Stimulated activated CD4-positive, alpha-beta T cell treated with anti-CD3 and anti-CD28 coated beads, Interleukin-1b, Interleukin-23, amount 100 ng/mL, for 48 hours (primary cell): ENCODE measurements at places on chromosomes 4 and X.

DNA sequence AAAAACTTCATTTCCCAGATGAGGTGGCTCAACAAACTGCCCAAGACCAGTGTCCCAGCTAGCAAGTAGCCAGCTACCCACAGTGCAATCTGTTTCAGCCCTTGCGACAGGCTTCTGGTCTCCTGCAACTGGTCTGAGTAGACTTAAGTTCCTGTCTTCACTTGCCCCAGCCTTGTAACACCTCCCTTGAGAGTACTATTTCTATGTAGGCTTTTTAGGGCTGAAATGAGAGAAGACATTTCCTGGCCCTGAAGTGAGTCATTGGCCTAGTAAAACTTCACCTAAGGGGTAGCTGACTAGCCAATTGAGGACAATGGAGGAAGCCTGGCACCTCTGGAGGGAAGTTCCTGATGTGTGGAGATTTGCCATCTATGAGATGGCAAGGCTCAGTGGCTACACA, 80.1 kb upstream of the STIM2 start:
- no peak for DNase-seq

DNA sequence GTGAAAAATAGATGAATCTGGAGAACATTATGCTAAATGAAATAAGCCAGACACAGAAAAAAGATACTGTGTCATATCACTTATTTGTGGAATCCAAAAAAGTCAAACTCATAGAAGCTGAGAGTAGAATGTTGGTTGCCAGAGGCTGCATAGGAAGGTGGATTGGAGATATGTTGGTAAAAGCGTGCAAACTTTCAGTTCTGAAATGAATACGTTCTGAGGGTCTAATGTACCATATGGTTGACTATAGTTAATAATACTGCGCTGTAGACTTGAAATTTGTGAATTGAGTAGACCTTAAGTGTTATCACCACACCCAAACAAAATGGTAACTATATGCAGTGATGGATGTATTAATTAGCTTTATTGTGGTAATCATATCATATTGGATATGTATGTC, 45.0 kb upstream of the UPRT start:
- no peak for DNase-seq

DNA sequence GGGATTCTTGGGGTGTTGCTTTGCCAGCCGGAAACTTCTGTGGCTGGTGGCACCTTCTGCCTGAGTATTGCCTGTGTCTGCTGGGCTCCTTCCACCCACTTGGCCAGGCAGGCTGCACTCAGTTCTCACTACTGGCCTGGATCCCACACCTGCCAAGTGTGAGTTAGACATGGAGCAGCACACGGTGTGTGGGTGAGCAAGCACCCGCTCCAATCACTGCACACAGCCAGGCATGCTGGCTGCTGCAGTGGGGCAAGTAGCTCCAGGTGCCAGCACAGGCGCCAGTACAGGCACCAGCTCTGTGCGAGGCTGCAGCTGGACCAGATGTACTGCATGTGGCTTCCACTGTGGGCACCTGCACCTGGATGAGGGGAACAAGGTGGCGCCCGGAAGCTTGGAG, 23.9 kb downstream of the DCUN1D4 start:
- DNase-seq, result no peak

DNA sequence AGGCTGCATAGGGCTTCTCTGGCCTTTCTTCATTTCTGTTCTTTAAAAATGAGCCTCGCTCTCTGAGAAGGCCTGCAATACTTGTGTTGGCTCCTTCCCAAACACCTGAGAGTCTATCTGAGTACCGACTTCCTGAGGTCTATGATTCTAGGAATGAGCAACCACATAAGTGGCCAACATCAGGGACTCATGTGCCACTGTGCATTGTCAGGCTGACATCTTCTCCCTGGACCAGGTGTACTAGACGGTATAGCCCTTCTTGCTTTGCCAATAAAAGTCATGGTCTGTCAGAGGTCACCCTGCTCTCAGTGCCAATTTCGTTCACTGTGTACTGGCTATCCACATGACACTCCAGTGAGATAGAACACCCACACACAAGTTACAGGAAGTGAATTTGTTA, 67.4 kb upstream of the EPHA5 start:
- no peak for DNase-seq

GRCh38 chr4:100422894-100423293, 94.9 kb downstream of the EMCN start:
- no peak for DNase-seq

GRCh38 chrX:57528670-57529255, 63.0 kb upstream of the ZXDB start:
- no peak for DNase-seq

DNA sequence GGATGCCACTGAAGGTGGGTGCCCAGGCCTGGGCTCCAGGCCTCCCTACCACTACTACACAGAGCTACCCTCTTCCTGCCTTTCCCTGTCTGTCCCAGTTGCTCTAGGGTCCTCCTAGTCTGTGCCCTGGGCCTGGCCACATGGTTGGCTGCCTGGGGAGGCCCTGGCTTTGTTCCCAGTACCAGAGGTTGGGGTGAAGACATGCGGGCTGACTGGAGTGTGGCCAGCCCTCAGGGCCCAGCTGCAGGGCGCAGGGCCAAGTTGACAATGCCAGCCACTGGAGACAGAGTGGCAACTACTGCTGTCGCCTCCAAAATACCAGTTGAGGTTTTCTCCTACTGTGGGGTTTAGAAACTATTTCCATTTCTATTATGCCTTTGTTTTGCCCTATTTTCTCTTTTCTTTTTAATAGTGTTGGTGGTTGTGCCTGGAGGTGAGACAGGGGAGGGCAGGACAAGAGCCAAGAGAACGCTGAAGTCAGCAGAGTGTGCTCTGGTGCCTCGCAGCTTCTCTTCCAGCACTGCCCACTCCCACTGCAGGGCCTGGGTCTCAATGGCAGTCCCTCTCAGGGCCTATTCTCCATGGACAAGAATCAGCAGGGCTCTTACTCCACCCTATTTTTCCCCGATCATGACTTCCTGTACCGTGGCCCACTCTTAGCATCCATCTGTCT, 32.2 kb upstream of the XPNPEP2 start:
- no peak for DNase-seq

DNA sequence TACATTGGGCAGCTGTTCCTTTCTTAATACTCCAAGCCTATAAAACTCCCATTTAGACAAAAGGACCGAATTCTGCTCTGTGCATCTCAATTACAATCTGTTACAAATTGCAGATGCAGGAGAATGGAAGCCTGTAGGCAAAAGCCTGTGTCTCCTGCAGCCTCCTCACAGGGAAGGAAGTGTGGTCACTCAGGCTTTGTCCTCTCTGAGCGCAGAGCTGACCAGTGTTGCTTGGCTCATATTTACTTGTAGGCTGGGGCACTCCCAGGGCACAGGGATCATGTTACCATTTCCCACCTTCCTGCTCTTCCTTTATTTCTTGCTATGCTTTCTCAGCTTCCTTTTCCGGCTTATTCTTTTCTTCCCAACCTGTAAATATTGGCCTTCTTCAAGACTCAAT, 15.7 kb downstream of the SUPT20HL2 start:
- DNase-seq, result no peak

GRCh38 chr4:77776182-77777134, 42.7 kb downstream of the CNOT6L start:
- DNase-seq, result no peak

GRCh38 chr4:1008840-1009541, 2.4 kb upstream of the FGFRL1 start:
- DNase-seq, result peak; percentile 26

- peak; percentile 28 for DNase-seq
These were observed at the start of gene ABCG2 for GRCh38 chr4:88158489-88159228. Gene ABCG2, minus strand, starts transcription at chr4:88158639. Its CDS starts 18,644 bp downstream, at chr4:88139995.

DNA sequence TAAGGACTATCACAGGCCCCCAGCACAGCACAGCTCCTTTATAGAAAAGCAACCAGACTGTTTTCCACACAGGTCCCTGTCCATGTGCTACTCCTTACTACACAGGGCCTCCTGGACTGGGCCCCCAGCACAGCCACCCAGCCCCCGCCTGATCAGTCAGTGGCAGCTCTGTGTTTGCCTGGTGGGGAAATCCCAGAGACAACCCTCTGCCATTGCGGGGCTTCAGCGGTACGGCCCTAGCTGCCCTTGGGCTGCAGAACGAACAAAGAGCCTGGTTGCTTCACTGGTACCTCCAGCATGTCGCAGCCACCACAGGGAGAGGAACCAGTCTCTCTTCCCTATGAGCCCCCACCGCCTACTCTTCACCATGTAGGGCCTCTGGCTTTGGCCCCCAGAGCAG, 30.7 kb downstream of the CBR4 start:
- no peak for DNase-seq

- no peak for DNase-seq
These were observed 108.6 kb downstream of the DHX15 start for GRCh38 chr4:24475756-24476155.

DNA sequence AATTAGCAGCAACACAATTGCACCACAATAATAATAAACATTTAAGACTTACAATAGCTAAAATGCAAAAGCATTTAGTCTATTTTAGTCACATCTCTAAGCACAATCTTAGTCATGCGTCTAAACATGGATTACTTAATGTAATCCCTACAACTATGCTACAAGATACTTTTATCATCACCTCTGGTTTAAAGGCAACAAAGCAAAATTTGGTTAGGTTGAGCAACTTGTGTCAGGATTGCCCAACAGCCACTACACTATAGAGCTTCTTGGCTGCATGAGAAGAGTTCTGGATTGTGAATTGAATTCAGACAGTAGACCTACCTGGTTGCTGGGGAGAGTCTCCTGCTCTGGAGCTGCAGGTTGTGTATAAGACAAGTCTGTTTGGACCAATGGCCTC, 146.5 kb upstream of the PUDP start:
- no peak for DNase-seq

GRCh38 chr4:38819569-38819968, 15.0 kb upstream of the TLR1 start:
- DNase-seq, result no peak

- no peak for DNase-seq
These were observed 219.4 kb upstream of the ZC4H2 start for GRCh38 chrX:65195621-65196020.

DNA sequence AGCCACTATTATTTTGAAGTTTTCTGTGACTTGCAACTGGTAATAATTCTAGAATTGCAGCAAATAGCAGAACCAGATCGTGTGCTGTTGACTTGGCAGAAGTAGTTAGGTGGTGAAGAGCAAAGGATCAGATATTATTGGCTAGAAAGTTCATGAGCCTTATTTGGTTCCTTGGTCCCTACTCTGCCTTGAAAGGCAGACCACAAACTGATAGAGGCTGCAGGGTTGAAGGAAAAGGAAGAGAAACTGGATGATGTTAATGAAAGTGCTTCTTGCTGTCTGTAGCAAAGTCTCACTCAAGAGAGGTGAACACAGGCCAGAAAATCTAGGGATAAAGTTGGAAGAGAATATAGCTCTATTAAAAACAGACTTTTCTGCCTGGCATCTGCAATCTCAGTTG, 41.2 kb upstream of the RNF150 start:
- no peak for DNase-seq

GRCh38 chr4:5460106-5460801, 248.1 kb downstream of the EVC2 start:
- no peak for DNase-seq

- peak; percentile 77 for DNase-seq
These were observed 64.6 kb upstream of the ENPP6 start for GRCh38 chr4:184282251-184282713.

DNA sequence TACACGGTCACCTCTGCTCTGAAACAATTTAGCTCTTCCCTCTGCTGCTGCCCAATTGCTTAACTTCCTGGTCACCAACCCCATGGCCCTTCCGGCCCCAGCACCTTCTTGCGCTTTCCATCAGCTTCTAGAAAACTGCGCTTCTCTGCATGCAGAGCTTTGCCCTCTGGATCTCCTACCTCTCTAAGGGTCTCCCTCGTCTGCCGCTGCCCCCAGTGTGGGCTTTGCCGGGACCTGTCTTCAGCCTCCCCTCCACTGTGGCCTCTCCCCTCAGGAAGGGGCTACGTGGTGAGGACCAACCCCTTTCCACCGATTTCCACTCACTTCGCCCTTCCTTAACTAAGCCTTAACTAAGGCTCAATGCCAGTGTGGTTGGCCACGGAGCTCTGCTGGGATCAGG, 94.6 kb downstream of the DCTD start:
- no peak for DNase-seq

DNA sequence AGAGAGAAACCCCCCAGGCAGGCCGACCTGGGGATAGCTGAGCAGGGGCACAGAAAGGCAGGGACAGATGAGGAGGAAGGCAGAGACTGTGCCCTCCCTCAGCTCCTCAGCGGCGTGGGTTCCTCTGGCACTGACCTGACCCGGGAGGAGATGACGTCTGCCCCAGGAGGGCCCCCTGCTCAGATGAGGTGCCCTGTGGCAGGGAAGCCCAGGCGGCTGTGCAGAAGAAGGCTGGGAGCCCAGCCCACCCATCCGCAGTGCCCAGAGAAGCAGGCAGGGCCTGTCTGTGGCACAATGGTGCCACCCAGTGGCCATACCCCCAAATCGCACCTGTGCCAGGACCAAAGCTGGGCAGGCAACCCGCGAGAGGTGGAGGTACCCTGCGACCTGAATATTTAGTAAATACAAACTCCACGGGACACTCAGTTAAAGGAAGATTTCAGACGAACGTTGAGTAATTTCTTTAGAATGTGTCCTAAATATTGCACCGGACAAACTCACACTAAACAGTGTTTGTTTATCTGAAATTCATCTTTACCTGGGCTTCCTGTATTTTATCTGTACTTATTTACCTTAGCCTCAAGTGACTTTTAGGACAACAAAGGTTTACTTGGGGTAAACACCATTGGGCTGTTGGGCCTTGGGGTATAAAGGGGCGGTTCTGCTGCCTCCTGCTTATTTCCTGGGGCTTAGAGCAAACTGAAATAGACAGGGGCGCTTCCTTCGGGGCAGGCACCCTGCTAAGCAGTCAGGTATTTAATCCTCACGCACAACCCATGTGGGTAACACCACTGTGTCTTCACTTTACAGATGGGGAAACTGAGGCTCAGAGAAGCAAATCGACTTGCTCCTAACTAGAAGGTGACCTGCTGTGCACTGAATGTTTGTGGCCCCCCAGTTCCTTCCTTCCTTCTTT, 46.5 kb upstream of the HMX1 start:
- DNase-seq, result peak; percentile 69

DNA sequence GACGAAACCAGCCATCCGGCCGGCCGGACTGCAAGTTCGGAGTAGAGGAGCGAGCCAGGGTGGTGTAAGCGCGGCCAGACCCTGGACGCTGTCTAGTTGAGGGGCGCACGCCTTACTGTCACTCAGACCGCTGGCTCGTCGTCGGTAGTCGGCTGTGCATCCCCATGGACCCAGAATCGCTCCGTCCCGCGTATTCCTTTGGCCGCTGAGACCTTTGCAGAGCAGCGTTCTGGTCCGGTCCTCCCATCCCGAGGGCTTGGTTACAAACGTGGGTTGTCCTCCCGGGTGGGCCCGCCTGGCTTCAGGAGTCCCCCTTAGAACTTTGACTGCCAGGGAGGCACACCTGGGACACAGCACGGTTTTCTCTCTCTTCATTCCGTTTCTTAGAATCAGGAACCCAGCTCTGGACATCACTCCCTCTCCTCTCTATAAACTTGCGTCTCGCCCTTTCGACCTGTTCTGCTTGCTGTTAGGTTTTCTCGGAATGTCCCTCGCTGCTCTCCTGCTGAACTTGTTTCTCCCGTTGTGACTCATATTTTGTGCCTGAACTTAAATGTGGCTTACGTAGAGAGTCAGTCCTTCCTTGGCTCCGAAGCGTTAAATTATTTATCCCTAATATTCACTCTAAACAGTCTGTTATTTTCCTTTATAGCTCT, 672 bp downstream of the PGM2 start:
- no peak for DNase-seq

GRCh38 chr4:47017081-47017480, 14.3 kb upstream of the GABRB1 start:
- no peak for DNase-seq

- DNase-seq, result no peak
These were observed 43.6 kb upstream of the UCP1 start for GRCh38 chr4:140612357-140612756.
